Left ventricle myocardium inferior (tissue), 1 donor: ENCODE measurements at places on chromosomes 2 and 18. TPM values are rescaled to one million over a fixed set of nuclear protein-coding genes. Genes with fewer than 3 reads are reported as not detected.

DNA sequence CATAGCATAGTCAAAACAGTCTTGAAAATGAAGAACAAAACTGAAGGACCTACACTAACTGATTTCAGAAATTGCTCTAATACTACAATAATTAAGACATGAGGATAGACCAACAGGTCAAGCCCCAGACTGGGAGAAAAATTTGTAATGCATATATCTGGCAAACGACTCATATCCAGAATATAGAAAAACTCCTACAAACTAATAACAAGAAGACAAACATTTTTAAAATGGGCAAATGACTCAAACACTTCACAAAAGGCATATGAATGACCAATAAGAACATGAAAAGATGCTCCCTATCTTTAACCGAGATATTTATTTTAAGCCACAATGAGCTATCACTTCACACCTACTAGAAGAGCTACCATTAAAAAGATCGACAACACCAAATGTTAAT lies 14.2 kb downstream of the TGFBRAP1 start:
- no peak overlapping the region for H3K27ac ChIP-seq
- no peaks in the 10 kb centered on the region for H3K36me3 ChIP-seq
- H3K27me3 ChIP-seq = no peaks in the 10 kb centered on the region
- H3K4me3 ChIP-seq = no peak overlapping the region

DNA sequence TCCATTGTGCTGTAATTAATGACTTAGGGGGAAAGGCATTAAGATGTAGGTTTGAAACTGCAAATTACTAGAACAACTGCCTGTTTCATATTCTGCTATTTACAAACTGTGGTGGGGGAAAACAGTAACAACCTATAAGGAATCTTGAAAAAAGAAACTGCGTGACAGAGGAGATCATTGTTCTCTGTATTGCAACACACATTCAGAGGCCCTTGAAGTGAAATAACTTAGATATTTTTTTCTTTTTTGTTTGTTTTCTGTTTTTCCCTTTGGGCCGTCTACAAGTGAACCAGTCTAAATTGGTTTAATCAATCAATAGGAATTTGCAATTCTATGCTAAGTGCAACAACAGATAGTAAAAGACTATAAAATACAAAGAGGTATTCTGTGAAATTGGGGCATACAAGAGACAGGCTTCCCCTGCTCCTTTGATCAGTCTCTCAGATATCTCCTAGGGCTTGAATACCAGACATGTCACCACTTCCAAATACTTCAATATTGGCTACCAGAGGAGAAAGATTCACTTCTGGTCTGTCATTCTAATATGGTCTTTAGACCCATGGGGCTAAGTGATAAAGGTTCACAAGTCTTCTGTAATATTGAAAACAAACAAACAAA lies 2055.1 kb upstream of the CELF4 start:
- H3K36me3 ChIP-seq = no peaks in the 10 kb centered on the region
- no peak for DNase-seq
- no peak overlapping the region for H3K4me3 ChIP-seq
- no peak overlapping the region for H3K27ac ChIP-seq
- no peaks in the 10 kb centered on the region for H3K27me3 ChIP-seq

The RPRM gene
- total RNA-seq = not detected

GRCh38 chr18:54911551-54911950 lies 47.7 kb downstream of the CCDC68 start:
- no peak overlapping the region for H3K4me3 ChIP-seq
- H3K27ac ChIP-seq = no peak overlapping the region
- no peaks in the 10 kb centered on the region for H3K27me3 ChIP-seq
- DNase-seq = no peak
- H3K4me1 ChIP-seq = no peaks in the 10 kb centered on the region
